ENCODE measurements at places on chromosomes 11 and 22.

DNA sequence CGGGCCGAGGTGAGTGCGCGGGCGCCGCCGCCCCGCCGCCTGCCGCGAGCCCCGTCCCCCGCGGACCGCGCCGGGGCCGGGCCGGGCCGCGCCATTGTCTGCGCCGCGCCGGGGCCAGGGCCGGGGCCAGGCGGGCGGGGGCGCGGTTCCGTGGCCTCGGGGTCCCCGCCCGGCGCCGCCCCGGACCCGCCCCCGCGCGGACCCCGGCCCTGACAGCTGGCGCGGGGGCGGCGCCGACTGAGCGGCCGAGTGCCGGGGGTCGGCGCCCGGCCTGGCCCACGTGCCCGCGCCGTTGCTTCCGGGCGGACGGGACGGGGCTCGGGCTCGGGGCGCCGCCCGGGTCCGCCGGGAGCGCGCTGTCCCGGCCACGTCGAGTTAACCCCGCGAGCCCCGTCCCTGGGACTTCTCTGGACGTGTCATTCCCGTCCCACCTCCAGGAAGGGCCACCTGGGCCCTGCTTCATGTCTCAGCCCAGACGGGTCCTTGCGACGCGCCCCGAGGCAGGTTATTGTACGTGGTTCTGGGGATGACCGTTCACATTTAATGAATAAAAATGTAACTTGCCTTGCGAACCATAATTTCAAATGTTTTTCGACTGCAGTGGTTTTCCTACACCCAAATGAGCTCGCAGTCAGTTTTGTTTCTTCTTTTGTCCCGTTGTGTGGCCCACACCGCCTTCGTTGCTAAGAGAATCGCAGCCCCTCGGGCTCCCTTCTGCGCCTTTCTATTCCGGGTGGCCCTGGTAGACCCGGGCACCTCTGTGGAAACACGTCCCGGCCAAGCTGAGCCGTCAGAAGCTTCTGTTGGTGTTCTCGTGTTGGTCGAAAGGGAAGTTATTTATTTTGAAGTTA, 562 bp downstream of the ZBED4 start:
- DNase-seq: no peak

GRCh38 chr11:119168471-119169281, at the start of gene NLRX1:
Gene NLRX1 (plus strand): TSS chr11:119168725. CDS start chr11:119171404, 2,679 bp downstream.
- DNase-seq: peak; percentile 70

DNA sequence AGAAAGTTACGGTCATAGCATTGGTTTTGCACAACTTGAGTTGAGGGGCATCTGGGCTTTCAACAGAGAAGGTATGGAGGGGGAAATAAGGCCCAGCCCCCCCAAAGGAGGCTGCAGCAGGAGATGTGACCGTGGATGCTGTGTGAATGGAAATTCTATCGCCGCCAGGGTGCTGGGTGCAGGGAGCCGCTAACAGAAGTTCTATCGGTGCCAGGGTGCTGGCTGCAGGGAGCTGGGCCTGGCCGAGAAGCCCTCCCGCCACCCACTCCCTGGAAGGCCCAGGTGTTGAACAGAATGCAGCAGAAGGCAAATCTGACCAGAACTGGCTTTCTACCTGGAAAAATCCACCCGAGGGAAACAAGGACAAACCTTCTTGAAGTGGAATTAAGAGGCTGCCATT, 115.0 kb downstream of the SHANK2 start:
- no peak for DNase-seq

- no peak for DNase-seq
Observed at GRCh38 chr11:8375460-8375859, 111.8 kb upstream of the LMO1 start.

DNA sequence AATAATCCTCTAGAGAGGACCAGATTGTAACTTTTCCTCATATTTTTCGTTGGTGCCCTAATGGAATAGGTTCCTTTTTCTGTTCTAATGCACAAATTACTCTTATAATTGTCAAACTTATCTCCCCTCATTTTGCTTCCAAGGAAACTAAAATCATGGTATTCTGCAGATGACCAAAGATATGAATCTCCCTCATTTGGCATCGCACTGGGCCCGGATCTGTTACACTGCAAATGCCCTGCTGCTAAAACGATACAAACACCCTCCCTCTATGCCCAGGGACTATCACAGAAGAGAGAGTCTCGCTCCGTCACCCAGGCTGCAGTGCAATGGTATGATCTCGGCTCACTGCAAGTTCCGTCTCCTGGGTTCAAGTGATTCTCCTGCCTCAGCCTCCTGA, 7.6 kb downstream of the KLHDC7B start:
- no peak for DNase-seq

GRCh38 chr22:31952094-31952401, 7.7 kb downstream of the YWHAH start:
- no peak for DNase-seq

GRCh38 chr11:63445118-63445517, 45.8 kb downstream of the PLAAT5 start:
- DNase-seq: no peak

DNA sequence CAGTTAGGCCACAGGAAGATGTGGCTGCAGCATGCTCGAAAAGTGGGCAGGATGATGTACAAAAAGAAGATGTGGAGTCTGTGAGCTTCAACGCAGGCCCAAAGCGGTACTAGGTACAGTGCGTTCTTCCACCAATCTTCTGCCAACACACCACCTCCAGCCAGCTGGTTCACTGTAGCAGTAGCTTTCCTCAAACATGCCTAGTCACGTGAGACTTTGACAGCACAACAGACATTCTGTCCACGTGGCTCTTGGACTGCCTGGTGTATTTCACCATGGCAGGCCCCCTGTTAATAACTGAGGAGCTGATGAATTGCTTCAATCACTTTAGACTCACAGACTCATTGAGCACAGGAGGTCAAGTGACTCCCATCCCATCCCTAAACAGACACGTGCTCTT, 14.1 kb downstream of the SYN3 start:
- no peak for DNase-seq

DNA sequence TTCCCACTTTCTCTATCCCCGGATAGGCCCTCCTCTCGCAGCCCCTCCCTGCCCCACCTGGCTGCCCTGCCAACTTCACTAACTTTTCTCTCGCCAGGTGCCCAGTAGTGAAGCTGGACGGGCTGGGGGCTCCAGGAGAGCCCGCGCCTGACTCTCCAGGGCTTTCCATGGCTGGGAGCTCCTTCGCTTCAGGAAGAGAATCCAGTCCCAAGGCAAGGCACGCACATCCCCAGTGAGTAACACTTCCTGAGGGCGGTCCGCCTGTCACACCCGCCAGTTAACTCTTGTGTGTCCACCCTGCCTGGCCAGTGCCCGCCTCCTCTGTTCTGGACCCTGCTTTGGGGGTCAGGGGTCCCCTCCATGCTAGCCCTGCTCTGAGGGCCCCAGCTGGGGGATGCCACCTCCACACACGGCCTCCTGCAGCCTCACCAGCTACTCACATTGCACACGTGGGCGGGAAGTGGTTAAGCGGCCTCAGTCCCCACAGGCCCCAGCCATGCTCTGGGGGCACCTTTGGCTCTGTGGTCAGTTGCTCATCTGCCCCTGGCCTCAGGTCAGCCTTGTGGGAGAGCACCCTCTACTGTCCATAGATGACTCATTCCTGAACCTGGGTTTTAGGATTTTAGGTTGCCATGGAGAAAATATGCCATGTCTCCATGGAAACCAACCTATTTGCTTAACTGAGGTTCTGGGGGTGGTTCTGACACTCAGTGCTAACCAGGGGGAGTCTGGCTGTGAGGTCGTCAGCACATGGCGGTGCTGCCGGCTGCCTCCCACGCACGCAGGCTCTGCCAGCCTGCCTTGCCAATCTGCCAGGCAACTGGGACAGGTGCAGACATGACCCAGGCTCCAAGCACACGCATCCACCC, at the start of gene RIN1:
Gene RIN1 (minus strand): TSS at position 201 of the 869 bp plus-strand sequence. CDS start 32 bp downstream, at position 169.
- no peak for DNase-seq

- DNase-seq: no peak
Observed at GRCh38 chr11:13169709-13170108, 107.9 kb upstream of the BMAL1 start.

DNA sequence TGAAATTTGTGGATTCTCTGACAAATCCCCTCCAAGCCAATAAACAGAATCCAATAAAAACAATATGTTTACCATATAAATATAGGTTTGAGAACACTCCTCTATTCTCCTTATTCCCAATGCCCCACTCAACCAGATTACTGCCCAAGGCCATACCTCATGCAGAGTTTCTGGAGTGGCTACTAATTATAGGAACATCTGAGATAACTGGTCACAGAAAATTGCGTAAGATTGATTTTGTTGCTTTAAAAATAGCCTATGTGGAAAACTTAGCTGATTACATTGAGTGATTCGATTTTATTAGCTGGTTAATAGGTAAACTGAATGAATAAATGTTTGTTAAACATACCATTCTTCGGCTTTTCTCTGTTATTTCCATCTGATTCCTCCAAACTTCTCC, 48.0 kb downstream of the ME3 start:
- DNase-seq: no peak

DNA sequence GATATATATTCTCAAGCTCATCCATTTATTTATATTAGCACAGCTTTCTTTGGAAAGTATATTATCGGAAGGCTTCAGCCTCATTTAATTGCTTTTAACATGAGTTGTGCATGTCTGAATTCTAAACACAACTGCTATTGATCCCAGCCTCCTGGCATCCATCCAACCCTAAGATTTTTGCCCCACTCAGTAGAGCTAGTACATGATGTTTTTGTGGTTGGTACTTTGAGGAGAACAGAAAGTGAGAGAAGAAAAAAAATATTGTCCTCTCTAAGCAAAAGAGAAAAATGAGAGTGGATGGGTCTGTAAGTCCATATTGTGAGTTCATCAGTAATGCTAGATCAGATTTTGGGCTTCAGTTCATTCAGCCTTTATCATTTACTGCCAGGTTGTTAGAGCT, 198.7 kb downstream of the DDX10 start:
- DNase-seq: no peak

DNA sequence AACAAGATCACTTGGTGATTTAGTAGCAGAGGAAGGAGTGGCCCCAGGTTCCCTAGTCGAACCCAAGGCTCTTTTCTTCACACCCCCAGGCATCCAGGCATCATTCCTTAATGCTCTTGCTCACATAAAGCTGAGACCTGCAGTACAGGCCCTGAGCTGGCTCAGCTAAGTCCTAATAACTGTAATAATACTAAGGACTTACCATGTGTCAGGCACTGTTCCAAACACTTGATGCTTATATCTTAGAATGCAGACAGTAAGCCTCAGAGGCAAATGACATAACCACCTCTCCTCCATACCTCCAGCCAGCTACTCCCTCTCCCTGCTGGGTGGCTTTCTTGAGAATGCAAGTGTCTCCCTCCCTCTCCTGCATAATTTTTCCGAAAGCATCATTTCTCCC, 33.2 kb downstream of the ANKK1 start:
- no peak for DNase-seq

DNA sequence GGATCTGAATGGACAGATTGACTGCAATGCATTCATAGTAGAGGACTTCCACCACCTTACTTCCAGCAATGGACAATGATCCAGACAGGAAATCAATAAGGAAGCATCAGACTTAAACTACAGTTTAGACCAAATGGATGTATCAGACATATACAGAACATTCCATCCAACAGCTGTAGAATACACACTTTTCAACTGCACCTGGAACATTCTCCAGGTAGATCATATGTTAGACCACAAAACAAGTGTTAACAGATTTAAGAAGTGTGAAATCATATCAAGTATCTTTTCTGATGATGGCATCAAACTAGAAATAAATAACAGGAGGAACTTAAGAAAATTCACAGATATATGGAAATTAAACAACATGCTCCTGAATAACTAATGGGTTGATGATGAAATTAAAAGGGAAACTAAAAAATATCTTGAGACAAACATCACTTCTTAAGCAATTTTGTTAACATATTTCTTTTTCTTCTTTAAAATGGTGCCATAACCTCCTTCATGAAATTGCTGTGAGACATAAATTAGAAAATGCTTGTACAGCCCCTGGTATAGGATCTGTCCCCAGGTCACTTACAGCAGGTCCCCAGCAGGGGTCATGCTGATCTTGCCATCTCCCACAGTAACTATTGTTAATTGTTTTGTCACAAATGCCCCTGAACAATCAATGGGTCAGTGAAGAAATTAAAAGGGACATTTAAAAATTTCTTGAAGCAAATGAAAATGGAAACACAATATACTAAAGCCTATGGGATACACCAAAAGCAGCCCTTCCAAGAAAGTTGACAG, 100.0 kb upstream of the OR4B1 start:
- no peak for DNase-seq

DNA sequence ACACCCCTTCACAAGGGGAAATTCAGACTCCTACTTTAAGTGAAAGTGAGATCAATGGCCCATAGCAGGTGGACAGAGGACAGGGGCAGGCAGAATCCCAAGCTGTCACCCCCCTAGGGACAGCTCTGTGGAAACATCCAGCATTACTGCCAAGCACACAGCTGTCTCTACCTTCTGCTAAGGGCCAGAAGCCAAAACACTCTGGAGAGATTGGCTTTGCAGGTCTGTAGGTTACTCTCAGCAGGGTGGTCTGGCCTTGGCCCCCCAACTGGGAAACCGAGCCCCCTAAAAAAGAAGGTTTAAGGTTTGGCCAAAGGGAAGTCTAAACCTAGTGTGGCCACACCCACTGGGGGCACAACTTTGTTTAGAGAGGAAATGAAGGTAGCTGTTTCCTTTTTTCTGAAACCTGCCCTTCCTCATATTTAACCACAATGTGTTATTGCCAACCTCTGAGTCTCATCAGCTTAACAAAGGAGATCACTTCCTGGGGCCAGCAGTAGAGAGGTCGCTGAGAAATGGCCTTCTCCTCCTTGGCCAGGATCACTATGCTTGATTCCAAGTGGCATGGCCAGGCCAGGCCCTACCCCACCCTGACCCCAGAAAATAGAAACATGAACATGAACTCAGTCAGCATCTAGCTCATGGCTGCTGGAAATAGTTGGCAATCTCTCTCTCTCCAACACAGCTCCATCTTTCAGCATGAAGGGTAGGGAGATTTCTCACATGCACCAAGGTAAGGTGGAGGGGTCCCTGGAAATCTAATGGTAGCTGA, 25.9 kb upstream of the SCARF2 start:
- DNase-seq: no peak

DNA sequence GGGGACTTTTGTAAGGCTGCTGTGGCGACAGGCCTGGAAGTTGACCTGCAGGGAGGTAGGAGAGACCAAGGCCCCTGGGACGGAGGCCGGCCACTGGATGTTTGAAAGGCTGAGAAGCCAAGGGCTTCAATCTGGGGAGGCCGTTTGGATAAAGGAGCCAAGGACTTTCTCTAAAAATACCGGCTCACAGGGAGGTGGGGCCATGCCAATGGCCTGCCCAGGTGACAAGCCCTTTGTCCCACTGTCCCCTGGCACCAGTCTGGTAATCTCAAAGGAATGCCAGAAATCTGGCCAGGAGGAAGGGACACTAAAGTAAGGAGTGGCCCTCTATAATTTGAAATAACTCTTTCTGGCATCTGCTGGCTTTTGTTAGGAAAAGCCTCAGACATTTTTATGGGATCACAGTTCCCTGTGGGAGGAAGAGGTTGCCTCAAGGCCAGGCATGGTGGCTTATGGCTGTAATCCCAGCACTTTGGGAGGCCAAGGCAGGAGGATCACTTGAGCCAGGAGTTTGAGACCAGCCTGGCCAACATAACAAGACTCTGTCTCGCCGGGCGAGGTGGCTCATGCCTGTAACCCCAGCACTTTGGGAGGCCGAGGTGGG, 1.9 kb upstream of the CHKA start:
- no peak for DNase-seq
